ENCODE measurements at places on chromosomes 2 and 18.
A peak's percentile ranks its signal among the peaks of the same experiment; 100 is the strongest.

- DNase-seq, result no peak
Observed at GRCh38 chr2:183604065-183604464, 479.8 kb downstream of the NUP35 start.

DNA sequence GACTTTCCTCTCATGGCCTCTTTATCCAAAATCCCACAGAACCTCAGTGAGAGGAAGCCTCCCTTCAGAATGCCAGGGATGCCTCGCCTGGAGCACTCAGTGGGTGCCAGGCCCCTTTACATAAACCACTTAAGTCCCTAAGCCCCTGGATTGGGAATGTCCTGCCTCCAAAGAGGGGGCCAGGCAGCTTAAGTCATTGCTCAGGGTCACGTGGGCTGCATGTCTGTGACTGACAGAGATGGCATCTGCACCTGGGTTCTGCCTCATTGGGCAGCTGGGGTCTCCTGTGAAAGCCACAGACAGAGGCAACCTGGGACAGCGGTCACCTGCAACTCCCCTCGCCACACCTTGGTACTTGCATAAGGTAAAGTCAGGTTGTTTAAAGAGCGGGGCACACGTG is 93.5 kb downstream of the MYT1L start:
- DNase-seq, result no peak

- DNase-seq, result no peak
Observed at GRCh38 chr2:6909431-6910385, 7.5 kb upstream of the RNF144A start.

GRCh38 chr2:109218792-109219126 is 89.8 kb downstream of the SH3RF3 start:
- no peak for DNase-seq

GRCh38 chr18:22559414-22560274 is 141.9 kb upstream of the CTAGE1 start:
- peak; percentile 83 for DNase-seq

- DNase-seq, result peak; percentile 65
Observed at GRCh38 chr2:10385501-10385900, 62.6 kb downstream of the ODC1 start.

DNA sequence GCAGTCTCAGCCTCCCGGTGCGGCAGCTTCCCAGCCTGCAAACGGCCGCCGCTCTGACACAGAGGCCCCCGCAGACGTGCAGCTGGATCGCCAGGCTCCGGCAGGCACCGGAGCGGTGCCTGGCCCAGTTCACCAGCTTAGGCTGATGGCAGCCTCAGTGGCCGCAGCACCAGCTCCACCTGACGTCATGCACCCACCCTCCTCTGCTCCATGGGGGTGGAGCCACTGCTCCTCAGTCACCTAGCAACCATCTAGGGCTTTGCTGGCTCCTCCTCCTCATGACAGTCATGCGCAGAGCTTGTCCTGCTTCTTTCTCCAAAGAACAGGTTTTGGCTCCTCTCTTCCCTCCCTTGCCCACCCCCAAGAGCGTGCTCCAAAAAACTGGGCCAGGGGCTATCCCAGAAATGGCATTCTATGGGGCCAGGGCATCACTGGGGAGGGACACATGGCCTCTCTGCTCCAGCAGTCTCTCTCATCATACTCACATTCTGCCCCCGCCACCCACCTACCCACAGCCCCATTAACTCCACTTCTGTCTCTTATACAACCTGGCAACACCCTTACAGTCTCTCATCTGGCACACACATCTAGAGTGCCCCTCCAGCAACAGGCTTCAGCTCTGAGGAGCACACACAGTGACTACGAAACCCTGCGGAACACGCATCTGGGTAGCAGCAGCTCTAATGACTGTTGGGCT is 5.5 kb downstream of the DCTN1 start:
- DNase-seq, result no peak

DNA sequence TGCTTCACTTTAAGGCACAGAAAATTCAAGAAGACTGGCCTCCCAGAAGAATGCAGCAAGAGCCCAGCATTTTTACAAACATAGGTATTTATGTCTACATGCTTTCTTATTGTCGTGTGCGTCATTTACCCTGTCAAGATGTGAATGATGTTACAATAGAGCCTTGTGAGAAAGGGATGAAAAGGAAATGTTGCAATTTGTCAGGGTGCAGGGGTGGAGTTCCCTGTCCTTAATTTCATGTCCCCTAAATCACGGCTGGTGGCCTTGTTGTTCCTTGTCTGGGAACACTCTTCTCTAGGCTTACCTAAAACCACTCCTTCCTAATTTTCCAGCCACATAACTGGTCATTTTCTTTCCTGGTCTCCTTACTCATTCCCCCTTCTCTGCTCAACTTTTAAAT is 194.2 kb downstream of the TXNL1 start:
- DNase-seq, result no peak

GRCh38 chr2:9463698-9464034 is 10.7 kb upstream of the IAH1 start:
- no peak for DNase-seq

DNA sequence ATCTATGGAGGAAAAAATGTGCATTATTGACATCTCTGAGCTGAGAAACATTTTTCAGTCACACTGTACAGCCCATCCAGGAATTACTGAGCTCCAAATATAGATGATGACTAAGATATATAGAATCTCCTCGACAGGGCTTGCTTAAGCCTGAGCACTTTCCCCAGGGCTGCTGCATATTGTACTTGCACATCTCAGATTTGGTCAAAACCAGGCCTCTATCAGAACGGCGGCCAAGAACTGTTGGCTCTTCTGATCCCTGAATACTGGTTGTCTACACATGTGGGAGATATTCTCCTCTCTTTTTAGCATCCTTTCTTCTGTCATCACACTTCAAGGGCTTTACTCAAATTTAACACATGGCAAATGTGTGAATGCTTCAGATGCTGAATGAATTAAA is 201.5 kb upstream of the SLC35G4 start:
- no peak for DNase-seq

GRCh38 chr18:34809451-34810072 is 99.5 kb downstream of the DTNA start:
- DNase-seq, result no peak

DNA sequence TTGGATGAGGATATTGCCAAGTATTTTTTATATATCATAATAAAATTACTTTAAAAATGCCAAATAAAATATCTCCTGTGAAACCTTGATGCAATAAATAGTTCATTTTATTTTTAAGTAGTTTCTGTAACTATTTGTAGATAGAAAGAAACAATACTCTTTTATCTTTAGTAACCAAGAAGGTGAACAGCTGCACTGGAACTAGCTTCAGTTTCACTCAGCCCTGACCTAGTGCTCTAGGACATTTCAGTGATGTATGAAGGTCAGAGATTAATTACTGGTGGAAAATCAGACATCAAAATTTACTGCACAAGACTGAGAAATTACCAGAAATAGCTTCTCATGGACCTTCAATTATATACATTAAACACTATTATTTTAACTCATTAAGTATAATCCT is 1305.0 kb downstream of the CNTNAP5 start:
- DNase-seq, result no peak

DNA sequence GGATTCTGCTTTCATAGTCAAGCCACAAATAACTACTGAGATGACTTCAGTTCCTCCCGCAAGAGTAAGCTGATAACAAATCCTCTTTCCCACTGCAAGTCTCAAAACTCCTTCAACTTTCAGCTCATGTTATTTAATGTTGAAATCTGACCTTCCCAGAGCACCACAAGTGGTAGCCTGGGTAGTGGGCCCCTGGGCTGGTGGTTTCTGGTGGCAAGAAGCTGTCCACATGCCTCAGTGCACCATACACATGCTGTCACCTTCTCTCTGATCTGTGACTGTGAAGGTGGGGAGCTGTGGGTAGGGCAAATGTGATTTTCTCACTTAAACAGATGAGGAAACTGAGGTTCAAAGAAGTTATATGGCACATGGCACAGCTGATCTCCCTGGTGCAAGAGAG is 246.1 kb upstream of the EPAS1 start:
- no peak for DNase-seq
